ENCODE measurements at places on chromosomes 3 and 15.

- no peak for DNase-seq
These were observed 279.1 kb downstream of the FAM43A start for GRCh38 chr3:194964809-194965208.

GRCh38 chr3:143951351-143951971, 20.2 kb upstream of the DIPK2A start:
- DNase-seq: no peak

DNA sequence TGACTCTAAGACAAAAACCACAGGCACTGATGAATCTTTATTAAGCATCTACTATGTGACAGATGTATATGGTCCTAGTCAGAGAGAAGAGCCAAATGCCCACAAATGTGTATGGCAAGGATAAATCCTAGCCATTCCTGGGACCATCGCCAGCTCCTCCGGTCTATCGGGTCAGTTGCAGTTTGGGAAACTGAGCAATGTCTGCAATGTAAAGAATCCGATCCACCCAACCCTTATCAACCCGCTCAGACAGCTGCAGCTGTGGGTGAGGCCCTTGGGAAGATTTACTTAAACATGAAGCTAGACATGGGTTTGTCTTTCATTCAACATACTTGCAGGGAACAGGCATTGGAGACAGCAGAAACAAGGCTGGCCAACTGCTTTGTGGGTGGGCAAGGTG, 40.5 kb upstream of the CDV3 start:
- no peak for DNase-seq

DNA sequence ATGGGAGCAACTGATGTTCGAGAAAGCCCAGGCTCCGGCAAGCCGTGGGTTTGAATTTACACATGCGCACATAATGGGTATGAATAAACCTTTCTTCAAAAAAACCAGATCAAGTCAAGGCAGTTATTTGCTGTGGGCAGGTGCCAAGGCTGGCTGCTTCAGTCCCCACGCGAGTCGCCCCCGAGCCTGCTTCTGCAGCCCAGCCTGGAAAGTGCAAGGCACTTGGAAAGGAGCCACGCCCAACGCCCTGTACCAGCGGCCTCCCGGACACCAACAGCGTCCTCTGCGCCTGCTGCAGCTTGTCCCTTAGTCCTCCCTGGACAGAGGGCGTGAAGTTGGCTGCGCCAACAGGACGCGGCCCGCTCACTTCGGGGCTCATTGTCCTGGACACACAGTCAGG, 68.9 kb downstream of the KLF15 start:
- DNase-seq: no peak

DNA sequence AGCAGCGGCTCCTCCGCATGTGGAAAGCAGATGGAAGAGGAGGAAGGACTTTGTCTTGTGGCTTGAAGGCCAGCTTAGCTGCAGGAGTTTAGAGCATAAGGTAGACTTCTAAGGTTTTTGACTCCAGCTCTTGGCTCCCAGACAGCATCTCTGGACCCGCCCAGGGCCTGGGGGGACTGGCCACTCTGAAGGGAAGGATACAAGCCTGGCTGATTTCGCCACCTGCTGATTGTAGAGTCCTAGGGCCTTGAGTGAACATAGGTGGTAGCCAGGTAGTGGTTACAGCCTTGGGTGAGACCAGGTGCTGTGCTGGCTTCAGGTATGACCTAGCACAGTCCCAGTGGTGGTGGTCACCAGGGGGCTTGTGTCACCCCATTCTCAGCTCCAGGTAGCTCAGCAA, 48.4 kb upstream of the RPL35A start:
- no peak for DNase-seq
